Natural killer cell (primary cell): ENCODE measurements at places on chromosomes 5 and 9. TPM values are rescaled to one million over a fixed set of nuclear protein-coding genes. Genes with fewer than 3 reads are reported as not detected.
A peak's percentile ranks its signal among the peaks of the same experiment; 100 is the strongest.

GRCh38 chr9:70569070-70569772, 154.8 kb upstream of the KLF9 start:
- no peak overlapping the region for H3K4me3 ChIP-seq
- no peak overlapping the region for H3K27ac ChIP-seq
- no peak for DNase-seq
- no peaks in the 10 kb centered on the region for H3K36me3 ChIP-seq
- H3K4me1 ChIP-seq = peaks cover 4% of the 10 kb centered on the region

DNA sequence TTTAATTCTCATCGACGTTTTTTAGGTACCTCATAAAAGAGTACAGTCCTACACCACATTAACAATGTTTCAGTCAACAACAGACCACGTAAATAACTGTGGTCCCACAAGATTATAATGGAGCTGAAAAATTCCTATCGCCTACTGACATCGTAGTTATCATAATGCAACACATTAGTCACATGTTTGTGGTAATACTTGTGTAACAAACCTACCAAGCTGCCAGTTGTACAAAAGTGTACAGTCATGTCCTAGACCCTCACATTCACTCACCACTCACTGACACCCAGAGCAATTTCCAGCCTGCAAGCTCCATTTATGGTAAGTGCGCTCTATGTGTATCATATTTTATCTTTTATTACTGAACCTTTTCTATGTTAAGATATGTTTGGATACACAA, 16.8 kb downstream of the GNAQ start:
- no peak overlapping the region for H3K27ac ChIP-seq
- no peak for DNase-seq
- no peaks in the 10 kb centered on the region for H3K27me3 ChIP-seq
- H3K4me1 ChIP-seq = no peaks in the 10 kb centered on the region
- no peak overlapping the region for H3K4me3 ChIP-seq

DNA sequence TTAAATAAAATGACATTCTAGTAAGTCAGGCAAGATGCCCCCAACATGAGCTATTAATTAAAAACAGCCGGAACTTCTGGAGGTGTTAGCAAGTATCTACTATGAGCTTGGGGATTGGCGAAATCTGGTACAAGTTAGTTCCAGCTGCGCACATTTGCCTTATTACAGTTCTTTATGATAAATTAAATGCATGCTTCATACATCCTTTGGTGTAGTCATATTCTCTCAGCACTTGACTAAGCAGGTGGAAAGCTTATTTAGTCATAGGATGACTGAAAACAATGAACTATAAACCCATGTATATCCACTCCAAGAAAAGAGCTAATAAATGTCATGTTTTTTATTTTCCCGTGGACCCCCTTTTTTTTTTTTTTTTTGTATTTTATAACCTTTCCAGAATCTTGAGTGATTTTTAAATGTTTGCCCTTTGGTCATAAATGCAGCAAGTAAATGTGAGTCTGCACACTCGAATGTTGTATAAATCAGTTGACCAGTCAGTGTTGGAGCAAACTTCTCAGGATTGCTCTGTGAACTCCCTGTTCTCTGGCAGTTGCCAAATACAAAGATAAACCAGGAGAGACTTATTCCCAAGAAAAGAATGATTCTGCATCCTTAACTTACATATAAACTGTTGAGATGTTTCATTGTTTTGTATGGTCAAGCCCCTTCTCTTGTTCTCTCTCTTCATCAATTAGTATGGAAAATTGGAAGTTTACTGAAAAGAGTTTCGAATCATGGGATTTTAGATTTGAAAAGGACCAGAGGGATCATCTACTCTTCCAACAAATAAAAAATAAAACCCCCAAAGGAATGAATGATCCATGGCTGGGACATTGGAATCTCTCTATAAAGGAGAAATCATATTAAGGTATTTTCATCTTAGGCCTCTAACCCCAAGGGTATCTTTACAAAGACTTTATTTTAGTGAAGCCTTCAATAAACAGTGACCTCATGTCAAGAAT, 38.3 kb downstream of the PIK3R1 start:
- H3K27ac ChIP-seq = no peak overlapping the region
- peaks cover 53% of the 10 kb centered on the region for H3K4me1 ChIP-seq
- no peaks in the 10 kb centered on the region for H3K36me3 ChIP-seq

- H3K4me3 ChIP-seq = no peak overlapping the region
- no peak for DNase-seq
- no peaks in the 10 kb centered on the region for H3K36me3 ChIP-seq
- no peak overlapping the region for H3K27ac ChIP-seq
- H3K27me3 ChIP-seq = no peaks in the 10 kb centered on the region
- peaks cover 9% of the 10 kb centered on the region for H3K4me1 ChIP-seq
Observed at GRCh38 chr5:73799401-73799972, 173.5 kb downstream of the ARHGEF28 start.

DNA sequence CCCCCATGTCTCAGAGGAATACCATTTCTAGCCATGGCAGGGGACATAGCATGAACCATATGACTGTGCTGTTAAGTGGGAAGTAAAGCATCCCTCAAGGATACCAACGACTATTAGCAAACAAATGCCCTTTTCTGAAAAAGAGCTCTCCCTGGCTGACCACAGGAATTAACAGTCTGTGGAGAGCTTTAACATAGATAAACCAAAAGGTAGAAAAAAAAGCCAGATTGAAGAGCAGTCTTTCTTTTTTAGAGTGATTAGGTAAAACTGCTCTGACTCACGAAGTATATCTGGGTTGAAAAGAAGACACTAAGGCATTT, 532.7 kb upstream of the DMAC1 start:
- no peak for DNase-seq
- H3K36me3 ChIP-seq = no peaks in the 10 kb centered on the region
- no peaks in the 10 kb centered on the region for H3K27me3 ChIP-seq
- no peak overlapping the region for H3K4me3 ChIP-seq
- H3K27ac ChIP-seq = no peak overlapping the region

GRCh38 chr5:131379723-131380122, 115.9 kb downstream of the CDC42SE2 start:
- DNase-seq = peak; percentile 61
- peak overlapping the region; percentile 99 for H3K27ac ChIP-seq
- H3K27me3 ChIP-seq = no peaks in the 10 kb centered on the region
- H3K4me1 ChIP-seq = peaks cover 54% of the 10 kb centered on the region

DNA sequence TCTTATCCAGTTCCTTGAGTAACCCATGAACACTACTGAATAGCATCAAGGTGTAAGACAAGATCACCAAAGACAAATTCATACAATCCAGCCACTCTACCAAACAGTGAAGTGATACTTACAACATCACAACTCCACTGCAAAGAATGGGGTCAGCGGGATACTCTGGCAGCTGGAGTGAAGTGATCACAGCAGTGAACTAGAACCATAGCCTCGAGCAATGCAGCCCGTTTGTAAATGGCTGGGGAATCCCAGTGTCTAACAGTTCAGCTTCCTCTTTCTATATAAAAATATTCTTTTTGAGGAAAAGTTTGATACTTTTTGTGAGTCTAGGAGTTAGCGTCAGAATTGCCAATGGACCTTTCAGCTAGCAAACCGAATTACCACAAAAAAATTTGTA, 515.2 kb downstream of the ZNF608 start:
- no peaks in the 10 kb centered on the region for H3K36me3 ChIP-seq
- H3K27me3 ChIP-seq = no peaks in the 10 kb centered on the region
- H3K4me1 ChIP-seq = no peaks in the 10 kb centered on the region
- H3K27ac ChIP-seq = no peak overlapping the region
- DNase-seq = no peak
- H3K4me3 ChIP-seq = no peak overlapping the region

DNA sequence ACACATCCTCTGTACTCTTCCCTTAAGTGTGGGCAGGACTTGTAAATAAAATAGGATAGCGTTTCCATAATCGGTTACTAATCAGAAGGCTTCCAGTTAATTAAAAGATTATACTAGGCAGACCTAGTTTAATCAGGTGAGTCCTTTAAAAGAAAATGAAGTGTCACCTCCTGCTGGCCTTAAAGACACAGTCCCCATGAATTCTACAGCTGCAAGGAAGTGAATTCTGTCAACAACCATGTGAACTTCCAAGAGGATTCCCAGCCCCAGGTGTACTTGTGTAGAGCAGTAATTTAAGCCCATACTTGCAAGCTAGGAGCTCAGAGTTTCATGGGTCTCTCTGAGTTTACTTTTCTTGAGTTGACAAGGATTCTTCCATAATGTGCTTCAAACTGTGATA, 918.3 kb downstream of the DTWD2 start:
- no peak for DNase-seq
- no peak overlapping the region for H3K27ac ChIP-seq
- H3K27me3 ChIP-seq = no peaks in the 10 kb centered on the region
- H3K4me3 ChIP-seq = no peak overlapping the region

The SLC46A2 gene
- 0.64 TPM for total RNA-seq

DNA sequence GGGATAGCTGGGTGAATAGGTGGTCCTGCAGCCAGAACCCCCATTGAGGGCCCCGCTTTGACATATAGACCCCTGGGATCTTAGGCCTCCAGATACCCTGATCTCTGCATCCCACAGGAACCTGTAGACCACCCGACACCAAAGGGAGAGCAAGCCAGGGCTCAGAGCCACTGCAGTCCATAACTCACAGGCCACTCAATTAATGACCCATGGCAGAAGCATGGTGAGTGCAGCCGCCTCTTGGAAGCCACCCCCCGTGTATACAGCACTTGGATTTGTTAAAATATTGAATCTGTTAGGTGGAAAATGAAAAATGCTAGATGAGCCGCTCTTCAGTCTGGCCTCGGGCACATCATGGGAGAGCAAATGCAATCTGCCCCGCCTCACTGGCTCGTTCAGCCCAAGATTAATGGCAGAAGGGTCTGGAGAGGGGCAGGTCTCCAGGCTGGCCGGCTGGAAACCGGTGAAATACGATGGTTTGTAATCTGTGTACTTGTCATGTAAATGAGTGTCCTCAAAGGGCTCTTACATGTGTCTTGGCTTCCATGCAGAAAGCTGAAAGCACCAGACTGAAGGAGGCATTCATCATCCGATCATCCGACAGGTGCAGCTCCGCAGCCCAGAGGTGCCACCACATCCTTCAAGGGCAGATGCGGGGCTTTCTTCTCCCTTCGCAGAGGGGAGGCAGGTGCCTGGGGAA, 111.3 kb downstream of the OLFM1 start:
- no peak for DNase-seq
- H3K27ac ChIP-seq = no peak overlapping the region
- H3K4me3 ChIP-seq = no peak overlapping the region

DNA sequence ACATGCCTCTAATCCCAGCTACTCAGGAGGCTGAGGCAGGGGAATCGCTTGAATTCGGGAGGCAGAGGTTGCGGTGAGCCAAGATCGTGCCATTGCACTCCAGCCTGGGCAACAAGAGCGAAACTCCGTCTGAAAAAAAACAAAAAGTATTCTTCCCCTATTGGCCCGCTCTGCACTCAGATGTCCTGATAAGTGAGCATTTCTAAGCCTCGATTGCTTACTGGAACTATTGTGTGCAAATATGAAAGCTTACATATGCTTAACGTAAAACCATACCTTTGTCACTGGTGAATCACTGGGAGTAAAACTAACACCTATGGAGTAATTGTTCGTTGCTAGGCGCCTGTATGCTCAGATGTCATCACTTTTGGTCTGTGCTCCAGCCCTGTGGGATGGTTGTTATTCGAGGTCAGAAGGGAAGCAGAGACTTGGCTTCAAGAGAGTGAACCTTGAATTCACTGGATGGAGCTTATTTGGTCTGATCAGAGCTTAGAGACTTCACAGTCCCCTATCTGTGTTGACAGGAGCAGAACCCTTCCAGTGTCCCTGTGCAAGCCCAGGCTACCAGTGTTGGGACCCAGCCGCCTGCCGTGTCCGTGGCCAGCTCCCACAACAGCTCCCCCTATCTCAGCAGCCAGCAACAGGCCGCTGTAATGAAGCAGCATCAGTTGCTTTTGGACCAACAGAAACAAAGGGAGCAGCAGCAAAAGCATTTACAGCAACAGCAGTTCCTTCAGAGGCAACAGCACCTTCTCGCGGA, 25.3 kb upstream of the LTC4S start:
- H3K27me3 ChIP-seq = no peaks in the 10 kb centered on the region
- H3K36me3 ChIP-seq = peaks cover 77% of the 10 kb centered on the region

GRCh38 chr5:157603333-157604190, 28.0 kb upstream of the ADAM19 start:
- H3K4me3 ChIP-seq = no peak overlapping the region
- peak overlapping the region; percentile 53 for H3K27ac ChIP-seq

- H3K36me3 ChIP-seq = no peaks in the 10 kb centered on the region
- no peak overlapping the region for H3K27ac ChIP-seq
- H3K4me1 ChIP-seq = peaks cover 3% of the 10 kb centered on the region
Observed at GRCh38 chr9:5650356-5651105, 21.6 kb downstream of the RIC1 start.

GRCh38 chr9:93891050-93891449, 64.1 kb downstream of the BARX1 start:
- no peak for DNase-seq
- no peaks in the 10 kb centered on the region for H3K4me1 ChIP-seq
- no peak overlapping the region for H3K4me3 ChIP-seq
- H3K27me3 ChIP-seq = no peaks in the 10 kb centered on the region

The PCDHA13 gene
- not detected for total RNA-seq

The CDC20B gene
- not detected for total RNA-seq

- no peak overlapping the region for H3K27ac ChIP-seq
- H3K4me1 ChIP-seq = no peaks in the 10 kb centered on the region
- DNase-seq = no peak
- H3K4me3 ChIP-seq = no peak overlapping the region
Observed at GRCh38 chr5:136182618-136183017, 10.3 kb downstream of the SMIM32 start.

- no peak for DNase-seq
- no peak overlapping the region for H3K27ac ChIP-seq
- H3K4me1 ChIP-seq = no peaks in the 10 kb centered on the region
- no peak overlapping the region for H3K4me3 ChIP-seq
- no peaks in the 10 kb centered on the region for H3K27me3 ChIP-seq
- H3K36me3 ChIP-seq = no peaks in the 10 kb centered on the region
Observed at GRCh38 chr5:135211083-135211790, 177.2 kb upstream of the PITX1 start.

The ORM2 gene
- not detected for total RNA-seq

- H3K4me3 ChIP-seq = no peak overlapping the region
- H3K27ac ChIP-seq = no peak overlapping the region
- no peaks in the 10 kb centered on the region for H3K4me1 ChIP-seq
- no peaks in the 10 kb centered on the region for H3K27me3 ChIP-seq
Observed at GRCh38 chr9:13554626-13555025, 275.1 kb upstream of the MPDZ start.

The KIF20A gene
- 0.15 TPM for total RNA-seq

DNA sequence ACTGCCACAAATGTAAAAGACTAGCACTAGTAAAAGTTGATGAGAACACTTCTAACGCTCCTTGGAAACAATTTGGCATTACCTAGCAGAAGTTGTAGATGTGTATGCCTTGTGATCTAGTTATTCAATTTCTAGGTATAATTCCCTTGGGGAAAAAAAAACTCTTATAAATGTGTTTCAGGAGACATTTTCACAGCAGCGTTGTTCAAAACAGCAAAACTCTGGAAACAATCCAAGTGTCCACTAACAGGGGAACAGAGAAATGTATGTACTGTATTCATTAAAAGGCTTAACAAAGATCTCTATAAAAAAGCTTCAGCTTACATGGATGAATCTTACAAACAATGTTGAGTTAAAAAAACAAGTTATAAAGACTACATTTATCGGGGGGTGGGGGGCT, 30.4 kb downstream of the NR3C1 start:
- H3K36me3 ChIP-seq = no peaks in the 10 kb centered on the region
- no peak overlapping the region for H3K4me3 ChIP-seq
- H3K27ac ChIP-seq = no peak overlapping the region
